ENCODE measurements at places on chromosomes 12 and 14. TPM values are rescaled to one million over a fixed set of nuclear protein-coding genes. Genes with fewer than 3 reads are reported as not detected.

The DCAF5 gene
- 24.3 TPM for total RNA-seq

The SIX1 gene
- total RNA-seq, result 0.46 TPM

The TMEM132C gene
- 0.59 TPM for total RNA-seq

The AICDA gene
- total RNA-seq, result not detected

The SPX gene
- 0.29 TPM for total RNA-seq

The CCNB1IP1 gene
- 173 TPM for total RNA-seq

The GPR162 gene
- 8.8 TPM for total RNA-seq

DNA sequence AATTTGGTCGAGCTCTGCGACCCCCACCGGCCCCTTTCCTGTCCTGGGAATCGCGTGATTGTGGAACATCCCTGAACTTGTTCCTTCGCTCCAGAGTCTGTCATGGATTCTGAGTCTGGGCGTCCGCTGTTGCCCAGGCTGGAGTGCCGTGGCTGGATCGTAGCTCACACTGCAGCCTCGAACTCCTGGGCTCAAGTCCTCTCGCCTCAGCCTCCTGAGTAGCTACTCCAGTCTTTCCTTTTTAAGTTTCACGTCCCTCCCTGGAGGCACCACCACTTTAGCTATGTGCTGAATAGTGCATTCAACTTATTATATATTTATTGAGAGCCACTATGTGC, 698 bp downstream of the ACOT6 start:
- no peak overlapping the region for H3K27ac ChIP-seq
- no peak for DNase-seq
- no peaks in the 10 kb centered on the region for H3K36me3 ChIP-seq
- H3K27me3 ChIP-seq, result peaks cover 17% of the 10 kb centered on the region
- peak overlapping the region; percentile 51 for H3K4me3 ChIP-seq
- H3K4me1 ChIP-seq, result no peaks in the 10 kb centered on the region

- no peak for DNase-seq
- no peaks in the 10 kb centered on the region for H3K36me3 ChIP-seq
- no peaks in the 10 kb centered on the region for H3K4me1 ChIP-seq
- no peak overlapping the region for H3K4me3 ChIP-seq
- H3K27ac ChIP-seq, result no peak overlapping the region
- H3K27me3 ChIP-seq, result no peaks in the 10 kb centered on the region
Measured at GRCh38 chr12:27840229-27840999, 60.4 kb upstream of the MANSC4 start.

GRCh38 chr14:98952593-98953350, 319.2 kb downstream of the BCL11B start:
- no peak overlapping the region for H3K4me3 ChIP-seq
- no peaks in the 10 kb centered on the region for H3K27me3 ChIP-seq
- H3K36me3 ChIP-seq, result no peaks in the 10 kb centered on the region
- DNase-seq, result no peak
- no peaks in the 10 kb centered on the region for H3K4me1 ChIP-seq

DNA sequence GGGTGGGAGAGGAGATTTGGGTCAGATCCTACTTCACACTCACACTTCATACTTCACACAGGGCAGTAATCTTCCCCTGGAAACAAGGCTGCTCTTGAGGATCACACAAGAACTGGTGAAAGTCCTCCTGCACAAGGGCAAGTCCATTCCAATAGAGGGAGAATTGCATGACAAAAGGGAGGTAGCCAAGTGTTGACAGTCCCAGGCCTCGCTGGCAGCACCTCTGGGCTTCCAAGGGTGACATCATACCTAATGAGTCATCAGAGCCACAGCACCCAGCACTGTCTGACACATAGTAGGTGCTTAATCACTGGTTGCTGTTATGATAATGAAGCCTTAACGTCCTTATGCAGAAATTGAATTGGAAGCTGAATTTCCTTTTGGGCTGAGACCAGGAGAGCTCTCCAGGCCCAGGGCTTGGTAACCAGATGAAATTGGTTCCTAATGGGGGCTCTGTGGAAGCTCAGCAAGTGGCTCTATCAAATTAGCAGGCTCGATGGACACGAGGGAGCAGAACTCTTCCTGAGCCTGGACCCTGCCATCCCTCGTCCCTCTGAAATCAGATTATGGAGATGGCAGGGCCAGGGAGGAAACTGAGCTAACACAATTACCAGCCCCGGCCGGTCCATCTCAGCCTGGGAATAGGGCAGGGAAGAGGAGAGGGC, 58.8 kb upstream of the ACTN1 start:
- H3K36me3 ChIP-seq, result no peaks in the 10 kb centered on the region
- no peaks in the 10 kb centered on the region for H3K27me3 ChIP-seq
- DNase-seq, result no peak
- H3K4me1 ChIP-seq, result peaks cover 19% of the 10 kb centered on the region
- no peak overlapping the region for H3K27ac ChIP-seq

- peak within 1 kb of the TSS; percentile 66 for H3K4me3 ChIP-seq
- DNase-seq, result no peak
- H3K27me3 ChIP-seq, result no peaks in the 10 kb centered on the region
Measured at GRCh38 chr12:128852885-128853599, at the start of gene GLT1D1. TSS of gene GLT1D1 (plus strand) at chr12:128853478. CDS start at chr12:128853582, 104 bp downstream.

DNA sequence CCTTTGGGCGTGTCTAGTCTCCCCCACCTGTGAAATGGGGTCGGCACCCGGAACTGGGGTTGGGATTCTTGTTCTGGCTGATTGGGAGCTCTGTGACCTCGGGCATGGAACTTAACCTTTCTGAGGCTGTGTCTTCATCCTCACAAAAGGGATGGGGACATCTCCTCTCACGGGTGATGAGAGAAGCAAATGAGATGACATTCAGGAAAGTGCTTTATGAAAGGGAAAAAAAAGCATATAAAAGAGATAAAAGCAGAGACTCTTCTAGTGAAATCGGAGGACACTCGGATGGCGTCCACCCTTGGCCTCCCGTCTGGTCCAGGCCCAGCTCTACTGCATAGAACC, 98.9 kb downstream of the LRRC74A start:
- peak overlapping the region; percentile 94 for H3K27ac ChIP-seq
- H3K4me3 ChIP-seq, result no peak overlapping the region
- H3K36me3 ChIP-seq, result no peaks in the 10 kb centered on the region
- H3K27me3 ChIP-seq, result no peaks in the 10 kb centered on the region
- no peak for DNase-seq
- H3K4me1 ChIP-seq, result peaks cover 60% of the 10 kb centered on the region

DNA sequence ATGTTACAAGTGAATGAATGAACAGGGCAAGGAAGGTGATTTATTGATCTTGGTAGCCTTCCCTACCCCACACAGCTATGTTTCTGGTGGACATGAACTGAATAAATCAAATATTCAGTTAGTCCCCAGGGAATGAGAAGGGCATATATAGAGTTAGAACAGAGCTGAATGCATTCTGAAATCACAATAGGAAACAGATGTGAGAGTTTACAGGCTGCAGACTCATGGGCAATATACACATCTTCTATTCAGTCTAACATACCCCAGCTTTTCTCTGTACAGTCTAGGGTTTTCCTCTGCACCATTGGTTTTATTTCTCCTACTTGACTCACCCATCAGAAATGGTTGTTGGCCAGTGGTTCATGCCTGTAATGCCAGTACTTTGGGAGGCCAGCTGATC, 7.3 kb upstream of the STX2 start:
- H3K4me3 ChIP-seq, result no peak overlapping the region
- no peaks in the 10 kb centered on the region for H3K27me3 ChIP-seq
- peaks cover 3% of the 10 kb centered on the region for H3K4me1 ChIP-seq
- H3K27ac ChIP-seq, result no peak overlapping the region
- H3K36me3 ChIP-seq, result no peaks in the 10 kb centered on the region
- DNase-seq, result no peak

GRCh38 chr12:120979220-120979861, 998 bp downstream of the HNF1A start:
- no peaks in the 10 kb centered on the region for H3K36me3 ChIP-seq
- DNase-seq, result no peak
- no peak overlapping the region for H3K4me3 ChIP-seq
- no peak overlapping the region for H3K27ac ChIP-seq
- H3K27me3 ChIP-seq, result no peaks in the 10 kb centered on the region

- H3K27ac ChIP-seq, result no peak overlapping the region
- H3K4me3 ChIP-seq, result no peak overlapping the region
- H3K27me3 ChIP-seq, result no peaks in the 10 kb centered on the region
- H3K36me3 ChIP-seq, result no peaks in the 10 kb centered on the region
- H3K4me1 ChIP-seq, result no peaks in the 10 kb centered on the region
- DNase-seq, result no peak
Measured at GRCh38 chr12:119949145-119949544, 39.9 kb upstream of the BICDL1 start.

DNA sequence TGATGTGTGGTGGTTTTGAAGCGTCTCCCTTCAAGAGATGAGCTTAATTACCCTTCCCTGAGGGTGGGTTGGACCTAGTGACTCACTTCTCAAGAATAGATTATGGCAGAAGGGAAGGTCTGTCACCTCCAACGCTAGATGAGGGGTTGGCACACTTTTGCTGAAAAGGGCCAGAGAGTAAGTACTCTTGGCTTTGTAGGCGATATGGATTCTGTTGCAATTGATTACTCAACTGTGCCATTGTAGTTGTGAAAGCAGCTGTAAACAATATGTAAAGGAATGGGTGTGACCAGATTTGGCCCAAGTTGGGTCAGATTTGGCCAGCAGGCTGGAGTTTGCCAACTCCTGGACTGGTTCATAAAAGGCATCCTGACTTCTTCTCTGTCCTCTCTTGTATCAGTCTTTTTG, 53.3 kb downstream of the SMIM41 start:
- H3K27me3 ChIP-seq, result no peaks in the 10 kb centered on the region
- peaks cover 3% of the 10 kb centered on the region for H3K4me1 ChIP-seq
- no peak overlapping the region for H3K27ac ChIP-seq

DNA sequence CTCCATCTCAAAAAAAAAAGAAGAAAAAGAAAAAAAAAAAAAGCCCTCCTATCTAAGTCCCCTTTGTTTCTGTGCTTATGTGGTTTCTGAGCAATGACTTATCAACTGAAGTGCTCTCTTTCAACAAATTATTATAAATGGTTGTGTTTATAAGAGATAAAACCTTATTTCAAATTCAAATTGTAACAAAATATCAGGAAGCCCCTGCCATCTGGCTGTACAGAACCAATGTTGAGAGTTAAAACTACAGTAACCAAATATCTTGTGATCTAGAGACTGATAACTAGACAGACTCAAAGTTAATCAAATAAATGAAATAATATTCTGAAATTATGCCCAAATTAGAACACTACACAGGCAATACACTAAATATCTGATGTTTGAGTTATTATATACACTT, 143.0 kb upstream of the CPNE8 start:
- no peaks in the 10 kb centered on the region for H3K4me1 ChIP-seq
- no peaks in the 10 kb centered on the region for H3K27me3 ChIP-seq
- H3K4me3 ChIP-seq, result no peak overlapping the region
- no peak overlapping the region for H3K27ac ChIP-seq
- H3K36me3 ChIP-seq, result no peaks in the 10 kb centered on the region

DNA sequence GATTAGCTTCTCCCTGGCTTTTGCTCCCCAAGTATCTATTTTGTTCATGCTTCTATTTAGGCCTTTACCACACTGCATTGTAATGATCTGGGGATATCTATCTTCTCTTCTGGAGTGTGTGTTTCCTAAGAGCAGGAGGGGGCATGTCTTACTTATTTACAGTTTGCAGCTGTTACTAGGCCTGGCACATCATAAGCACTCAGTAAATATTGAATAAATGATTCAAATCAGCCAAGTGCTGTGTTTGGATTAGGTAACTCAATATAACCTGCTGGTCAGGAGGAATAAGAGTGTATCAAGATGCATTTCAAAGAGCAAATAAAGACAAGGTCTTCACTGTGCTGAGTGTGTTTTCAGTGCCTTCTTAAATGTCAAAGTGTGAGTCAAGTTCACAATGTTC, 186.1 kb downstream of the FOXG1 start:
- no peak overlapping the region for H3K4me3 ChIP-seq
- no peaks in the 10 kb centered on the region for H3K27me3 ChIP-seq
- H3K4me1 ChIP-seq, result no peaks in the 10 kb centered on the region
